ENCODE measurements at places on chromosomes 16 and 17. TPM values are rescaled to one million over a fixed set of nuclear protein-coding genes. Genes with fewer than 3 reads are reported as not detected.
A peak's percentile ranks its signal among the peaks of the same experiment; 100 is the strongest.

- H3K27me3 ChIP-seq: no peaks in the 10 kb centered on the region
- no peak overlapping the region for H3K4me3 ChIP-seq
- no peaks in the 10 kb centered on the region for H3K4me1 ChIP-seq
- H3K36me3 ChIP-seq: no peaks in the 10 kb centered on the region
- no peak for DNase-seq
- H3K27ac ChIP-seq: no peak overlapping the region
Measured at GRCh38 chr17:33126086-33126485, 134.4 kb downstream of the SPACA3 start.

DNA sequence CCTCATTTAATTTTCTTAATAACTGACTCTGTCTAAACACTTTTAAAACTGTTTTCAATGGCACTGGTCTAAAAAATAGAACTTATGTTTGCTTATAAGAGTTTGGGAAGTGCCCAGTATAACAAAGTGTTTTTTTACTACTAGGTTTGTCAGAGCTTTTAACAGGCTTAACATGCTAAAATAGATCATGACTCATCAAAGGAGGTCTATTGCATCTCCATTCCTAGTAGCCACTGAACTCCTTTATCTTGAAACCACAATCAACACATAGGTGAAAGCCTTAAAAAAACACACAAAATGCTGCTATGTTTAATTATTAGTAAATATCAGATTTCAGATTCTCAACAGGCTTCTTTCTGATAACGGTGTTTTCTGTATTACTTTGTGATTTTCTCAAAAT, 196.4 kb upstream of the KIF2B start:
- no peak overlapping the region for H3K4me3 ChIP-seq
- H3K27me3 ChIP-seq: no peaks in the 10 kb centered on the region
- DNase-seq: no peak
- no peaks in the 10 kb centered on the region for H3K4me1 ChIP-seq
- H3K36me3 ChIP-seq: no peaks in the 10 kb centered on the region
- no peak overlapping the region for H3K27ac ChIP-seq

- H3K36me3 ChIP-seq: no peaks in the 10 kb centered on the region
- no peak overlapping the region for H3K4me3 ChIP-seq
- peak overlapping the region; percentile 48 for H3K27ac ChIP-seq
- peaks cover 11% of the 10 kb centered on the region for H3K4me1 ChIP-seq
- DNase-seq: peak; percentile 38
Measured at GRCh38 chr16:81513204-81514040, 68.8 kb downstream of the CMIP start.

DNA sequence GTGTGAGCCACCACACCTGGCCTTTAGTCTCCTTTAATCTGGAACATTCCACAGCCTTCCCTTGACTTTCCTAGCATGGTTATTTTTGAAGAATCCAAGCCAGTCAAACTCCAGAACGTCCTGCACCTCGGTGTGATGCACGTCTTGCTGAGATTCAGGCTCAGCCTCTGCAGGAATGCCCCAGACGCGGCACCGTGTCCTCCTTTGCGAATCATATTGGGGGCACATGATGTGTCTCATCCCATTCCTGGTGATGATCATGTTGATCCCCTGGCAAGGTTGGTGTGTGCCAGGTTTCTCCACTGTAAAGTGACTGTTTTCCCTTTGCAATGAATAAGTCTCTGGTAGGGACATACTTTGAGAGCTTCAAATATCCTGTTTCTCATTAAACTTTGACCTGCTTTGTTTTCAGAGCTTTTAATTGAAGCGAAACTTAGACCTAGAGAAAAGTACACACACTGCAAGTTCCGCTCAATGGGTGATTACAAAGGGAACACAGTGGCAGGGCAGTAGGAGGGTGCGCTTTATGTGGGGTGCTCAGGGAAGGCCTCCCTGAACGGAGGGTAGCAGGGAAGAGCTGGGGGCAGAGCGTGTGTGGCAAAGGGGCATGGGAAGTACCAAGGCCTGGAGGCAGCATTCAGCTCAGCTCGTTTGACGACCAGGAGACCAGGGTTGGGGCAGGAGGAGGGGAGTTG, 9.6 kb upstream of the ATP2C2 start:
- no peaks in the 10 kb centered on the region for H3K27me3 ChIP-seq
- H3K36me3 ChIP-seq: no peaks in the 10 kb centered on the region
- no peak for DNase-seq
- peaks cover 10% of the 10 kb centered on the region for H3K4me1 ChIP-seq
- no peak overlapping the region for H3K27ac ChIP-seq
- H3K4me3 ChIP-seq: no peak overlapping the region

DNA sequence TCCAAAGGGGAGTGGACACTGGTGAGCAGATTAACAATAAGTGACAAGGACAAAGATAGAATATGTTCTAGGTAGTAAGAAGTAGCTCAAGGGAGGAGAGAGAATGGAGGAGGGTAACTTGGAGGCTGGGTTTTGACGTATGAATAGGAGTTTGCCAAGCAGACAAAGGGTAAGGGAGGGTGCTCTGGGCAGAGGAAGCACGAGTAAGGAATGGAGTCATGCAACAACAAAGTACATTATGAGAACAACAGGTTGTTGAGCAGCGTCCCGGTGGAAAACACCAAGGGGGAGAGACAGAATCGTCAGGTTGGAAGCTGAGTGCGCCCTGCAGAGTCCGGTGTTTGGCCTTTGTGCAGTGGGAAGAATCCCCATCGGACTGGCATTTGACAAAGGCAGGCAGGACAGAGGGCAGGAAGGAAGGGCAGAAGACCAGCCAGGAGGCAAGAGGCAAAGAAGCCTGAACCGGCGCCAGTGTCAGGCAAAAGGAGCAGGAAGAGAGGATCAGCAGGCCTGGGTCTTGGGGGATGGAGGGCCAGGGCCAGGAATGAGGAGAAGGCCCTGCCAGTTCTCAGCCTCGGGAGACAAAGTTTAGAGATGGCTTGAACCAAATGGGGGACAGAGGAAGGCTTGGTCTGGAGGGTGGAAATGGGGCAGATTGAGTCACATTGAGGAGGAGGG, 134.3 kb upstream of the TNRC6C start:
- H3K36me3 ChIP-seq: no peaks in the 10 kb centered on the region
- peaks cover 5% of the 10 kb centered on the region for H3K4me1 ChIP-seq
- no peak for DNase-seq

DNA sequence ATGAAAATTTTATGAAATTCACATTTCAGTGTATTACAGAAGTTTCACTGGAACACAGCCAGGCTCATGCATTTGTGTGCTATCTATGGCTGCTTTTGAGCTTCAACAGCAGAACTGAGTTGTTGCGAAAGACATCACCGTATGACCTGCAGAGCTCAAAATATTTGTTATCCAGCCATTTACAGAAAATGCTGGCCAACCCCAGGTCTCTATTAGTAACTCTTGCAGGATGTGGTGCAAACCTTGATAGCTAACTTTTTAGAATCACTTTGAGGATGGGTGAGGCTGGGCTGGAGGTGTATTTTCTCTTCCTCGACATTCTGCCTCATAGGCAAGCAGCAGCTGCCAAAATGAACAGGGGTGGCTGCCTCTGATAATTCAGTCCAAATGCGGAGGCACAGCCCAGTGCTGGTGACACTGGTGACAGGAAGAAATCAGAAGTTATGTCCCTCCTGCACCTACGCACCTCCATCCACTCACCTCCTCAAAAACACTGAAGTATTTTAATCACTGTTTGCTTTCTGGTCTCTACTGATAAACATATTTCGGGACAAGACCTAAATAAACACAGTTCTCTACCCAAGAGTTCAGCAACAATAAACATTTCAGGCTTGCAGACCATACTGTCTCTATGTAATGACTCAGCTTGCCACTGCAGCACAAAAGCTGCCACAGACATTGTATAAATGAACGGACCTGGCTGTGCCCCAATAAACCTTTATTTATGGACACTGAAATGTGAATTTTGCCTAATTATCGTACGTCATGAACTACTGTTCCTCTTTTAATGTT, 28.5 kb downstream of the ARHGAP17 start:
- DNase-seq: no peak
- H3K4me3 ChIP-seq: no peak overlapping the region
- H3K27ac ChIP-seq: peak overlapping the region; percentile 73
- peaks cover 53% of the 10 kb centered on the region for H3K4me1 ChIP-seq

GRCh38 chr16:57571098-57571497, 28.7 kb downstream of the ADGRG5 start:
- DNase-seq: no peak
- H3K36me3 ChIP-seq: no peaks in the 10 kb centered on the region
- H3K27me3 ChIP-seq: no peaks in the 10 kb centered on the region
- H3K4me3 ChIP-seq: no peak overlapping the region
- no peaks in the 10 kb centered on the region for H3K4me1 ChIP-seq

GRCh38 chr16:72989579-72990551, 58.1 kb downstream of the ZFHX3 start:
- no peak overlapping the region for H3K4me3 ChIP-seq
- H3K27me3 ChIP-seq: no peaks in the 10 kb centered on the region
- H3K4me1 ChIP-seq: peaks cover 86% of the 10 kb centered on the region

DNA sequence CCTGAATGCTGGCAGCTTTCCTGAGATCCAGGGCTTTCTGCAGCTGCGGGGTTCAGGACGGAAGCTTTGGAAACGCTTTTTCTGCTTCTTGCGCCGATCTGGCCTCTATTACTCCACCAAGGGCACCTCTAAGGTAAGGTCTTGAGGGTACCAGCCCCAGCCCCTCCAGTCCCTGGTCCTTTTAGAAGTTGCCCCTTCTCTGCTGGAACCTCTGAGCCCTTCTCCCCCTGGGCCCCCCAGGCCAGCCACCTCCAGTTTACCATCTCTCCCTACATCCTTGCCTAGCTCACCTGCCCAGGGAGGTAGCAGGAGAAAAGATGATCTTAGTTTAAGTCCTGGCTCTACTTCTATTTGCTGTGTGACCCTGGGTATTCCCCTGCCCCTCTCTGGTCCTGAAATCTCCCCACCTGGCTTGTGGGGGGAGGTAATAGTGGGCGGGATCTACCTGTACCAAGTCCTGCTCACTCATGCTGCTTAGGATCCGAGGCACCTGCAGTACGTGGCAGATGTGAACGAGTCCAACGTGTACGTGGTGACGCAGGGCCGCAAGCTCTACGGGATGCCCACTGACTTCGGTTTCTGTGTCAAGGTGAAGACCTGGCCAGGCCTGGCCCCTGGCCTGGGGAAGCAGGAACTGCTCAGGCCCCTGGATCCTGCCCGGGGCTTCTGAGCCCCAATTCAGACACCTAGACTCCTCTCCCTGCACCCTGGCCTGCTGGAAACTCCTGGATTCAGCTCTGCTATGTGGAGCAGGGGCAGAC, 6.5 kb downstream of the GRB7 start:
- DNase-seq: no peak
- no peak overlapping the region for H3K4me3 ChIP-seq

TPSD1 gene
- not detected for total RNA-seq

DNA sequence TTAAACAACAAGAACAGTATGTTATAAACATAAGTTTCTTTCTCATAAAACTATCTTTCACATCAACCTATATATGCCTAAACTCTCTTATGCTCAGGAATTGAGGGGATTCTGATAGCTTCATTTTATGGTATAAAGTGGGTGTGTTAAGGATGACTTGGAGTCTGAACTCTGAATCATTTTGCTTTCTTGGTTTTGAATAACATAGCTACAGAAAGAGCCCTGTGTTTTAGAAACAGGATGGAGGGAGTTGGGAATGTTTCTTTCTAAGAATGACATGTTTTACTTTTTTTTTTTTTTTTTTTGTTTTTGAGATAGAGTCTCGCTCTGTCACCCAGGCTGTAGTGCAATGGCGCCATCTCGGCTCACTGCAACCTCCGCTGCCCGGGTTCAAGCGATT, 50.1 kb downstream of the RHOT1 start:
- H3K36me3 ChIP-seq: peaks cover 21% of the 10 kb centered on the region
- H3K27ac ChIP-seq: no peak overlapping the region
- no peaks in the 10 kb centered on the region for H3K27me3 ChIP-seq
- DNase-seq: no peak

GRCh38 chr16:1325673-1326371, 7.6 kb upstream of the BAIAP3 start:
- no peak overlapping the region for H3K27ac ChIP-seq
- peaks cover 34% of the 10 kb centered on the region for H3K36me3 ChIP-seq
- no peaks in the 10 kb centered on the region for H3K27me3 ChIP-seq
- no peak for DNase-seq

Measured in thyroid gland (tissue), 4 donors.